SK-MEL-5 (cell line): ENCODE measurements at places on chromosomes 13 and 19. TPM values are rescaled to one million over a fixed set of nuclear protein-coding genes. Genes with fewer than 3 reads are reported as not detected.

- no peak for DNase-seq
These were observed 9.1 kb downstream of the ATP8A2 start for GRCh38 chr13:25380741-25381324.

DNA sequence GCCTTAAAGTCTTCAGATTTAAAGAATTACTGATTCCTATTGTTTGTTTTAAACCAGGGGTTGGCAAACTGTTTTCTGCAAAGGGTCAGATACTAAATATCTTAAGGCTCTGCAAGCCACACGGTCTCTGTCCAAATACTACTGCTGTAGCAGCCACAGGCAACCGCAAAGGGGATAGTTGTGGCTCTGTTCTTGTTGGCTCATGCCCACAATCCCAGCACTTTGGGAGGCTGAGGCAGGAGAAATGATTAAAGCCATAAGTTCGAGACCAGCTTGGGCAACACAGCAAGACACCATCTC is 22.4 kb downstream of the RANBP3 start:
- no peak for DNase-seq

- DNase-seq: no peak
These were observed 6.0 kb downstream of the UBL3 start for GRCh38 chr13:29844441-29844840.

GRCh38 chr19:7883796-7884570 is 4.3 kb upstream of the LRRC8E start:
- DNase-seq: peak; percentile 57

GRCh38 chr19:3095441-3096191 is 1.5 kb downstream of the GNA11 start:
- DNase-seq: no peak

GRCh38 chr13:49676581-49677298 is 14.5 kb downstream of the EBPL start:
- DNase-seq: no peak

Gene POU4F1
- total RNA-seq: 0.85 and 1.0 TPM in 2 replicates
